Stromal cell of bone marrow (primary cell): ENCODE measurements at places on chromosomes 1 and 21.

DNA sequence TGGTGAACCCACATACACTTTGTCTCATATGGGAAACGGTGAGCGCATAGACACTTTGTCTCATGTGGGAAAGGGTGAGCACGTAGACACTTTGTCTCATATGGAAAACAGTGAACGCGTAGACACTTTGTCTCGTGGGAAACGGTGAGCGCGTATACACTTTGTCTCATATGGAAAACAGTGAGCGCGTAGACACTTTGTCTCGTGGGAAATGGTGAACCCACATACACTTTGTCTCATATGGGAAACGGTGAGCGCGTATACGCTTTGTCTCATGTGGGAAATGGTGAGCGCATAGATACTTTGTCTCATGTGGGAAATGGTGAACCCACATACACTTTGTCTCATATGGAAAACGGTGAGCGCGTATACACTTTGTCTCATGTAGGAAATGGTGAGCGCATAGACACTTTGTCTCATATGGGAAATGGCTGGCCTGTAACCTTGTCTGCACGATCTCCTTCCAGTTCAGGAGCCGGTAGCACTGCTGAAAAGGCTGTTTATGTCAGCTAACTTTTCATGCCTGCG lies 50.7 kb upstream of the TRAPPC10 start:
- DNase-seq: no peak

DNA sequence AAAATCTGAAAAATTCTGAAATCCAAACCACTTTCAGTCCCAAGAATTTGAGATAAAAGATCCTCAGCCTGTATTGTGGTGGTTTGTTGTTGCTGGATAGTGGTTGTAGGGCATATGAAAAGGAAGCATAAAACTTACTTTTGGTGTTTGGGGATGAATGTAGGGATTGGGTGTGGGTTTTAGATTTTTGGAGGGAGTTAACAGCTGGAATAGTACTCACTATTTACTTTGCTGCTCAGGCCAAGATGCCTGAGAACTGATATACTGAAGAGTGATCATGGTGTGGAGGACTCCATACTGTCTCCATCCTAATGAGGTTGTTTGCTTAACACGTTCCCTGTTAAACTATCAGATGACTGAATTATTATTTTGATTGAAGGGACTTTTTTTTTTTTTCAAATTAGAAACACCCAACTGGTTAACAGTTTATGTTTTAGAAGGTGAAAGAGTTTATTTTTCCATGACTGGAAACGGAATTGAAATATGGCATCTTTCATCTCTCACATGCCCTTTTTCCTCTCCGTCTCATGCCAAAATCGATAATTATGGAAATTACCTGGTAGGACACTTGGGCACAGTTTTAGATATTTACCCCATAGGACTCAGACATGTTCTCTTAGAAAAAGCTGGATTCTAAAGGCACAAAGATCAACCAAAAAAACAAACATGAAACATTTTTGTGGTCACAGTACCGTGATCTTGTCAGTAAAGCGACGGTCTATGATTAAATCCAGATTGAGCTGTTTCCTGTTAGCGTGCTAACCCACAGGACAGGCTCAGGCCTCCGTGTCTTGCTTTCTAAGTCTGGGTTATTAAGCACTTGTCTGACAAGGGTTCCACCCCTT lies 37.3 kb downstream of the RGL1 start:
- peak; percentile 87 for DNase-seq

- no peak for DNase-seq
Measured at GRCh38 chr1:88371436-88372023, 312.5 kb upstream of the PKN2 start.

DNA sequence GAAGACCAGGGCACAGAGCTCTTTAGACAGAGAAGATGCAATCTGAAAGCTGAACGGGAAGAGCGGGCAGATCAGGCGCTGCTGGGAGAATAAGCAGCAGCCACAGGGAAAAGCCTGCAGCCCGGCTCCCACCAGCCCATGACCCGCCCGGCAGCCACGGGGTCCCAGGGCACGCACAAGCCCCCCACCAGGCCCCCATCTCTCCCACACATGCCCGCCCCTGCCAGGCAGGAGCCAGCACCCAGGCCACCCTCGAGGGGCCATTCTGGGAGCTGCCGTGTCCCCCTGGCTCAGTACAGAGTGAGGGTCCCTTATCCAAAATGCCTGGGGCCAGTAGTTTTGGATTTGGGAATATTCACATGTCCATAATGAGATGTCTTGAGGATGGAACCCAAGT lies 16.3 kb downstream of the SLC19A1 start:
- no peak for DNase-seq
